ENCODE measurements at places on chromosomes 16 and 17. TPM values are rescaled to one million over a fixed set of nuclear protein-coding genes. Genes with fewer than 3 reads are reported as not detected.

Gene AIPL1
- total RNA-seq: not detected

Gene AOC3
- 1.1 TPM for total RNA-seq

Gene RAB37
- total RNA-seq: 3.1 TPM

Gene LGALS3BP
- total RNA-seq: 92.0 TPM

Gene RPRML
- 0.84 TPM for total RNA-seq

Gene ACSM3
- 4.6 TPM for total RNA-seq

Gene ZPBP2
- not detected for total RNA-seq

Data from A549 treated with RU486 at 1 μM for 4 hours (cell line).